ENCODE measurements at places on chromosomes 3 and 15. TPM values are rescaled to one million over a fixed set of nuclear protein-coding genes. Genes with fewer than 3 reads are reported as not detected.

- no peak for DNase-seq
Observed at GRCh38 chr3:81544385-81544784, 217.1 kb downstream of the GBE1 start.

TM4SF1 gene
- 0.92 TPM for total RNA-seq

GRCh38 chr3:23752126-23752525 is 53.6 kb upstream of the UBE2E1 start:
- DNase-seq: no peak

PLOD2 gene
- 0.38 TPM for total RNA-seq

MYLK gene
- total RNA-seq: 0.17 TPM

CHRM5 gene
- not detected for total RNA-seq

GRCh38 chr15:90860942-90861675 is 7.3 kb upstream of the FURIN start:
- DNase-seq: no peak

- no peak for DNase-seq
Observed at GRCh38 chr15:67370206-67370954, 115.8 kb downstream of the IQCH start.

DNA sequence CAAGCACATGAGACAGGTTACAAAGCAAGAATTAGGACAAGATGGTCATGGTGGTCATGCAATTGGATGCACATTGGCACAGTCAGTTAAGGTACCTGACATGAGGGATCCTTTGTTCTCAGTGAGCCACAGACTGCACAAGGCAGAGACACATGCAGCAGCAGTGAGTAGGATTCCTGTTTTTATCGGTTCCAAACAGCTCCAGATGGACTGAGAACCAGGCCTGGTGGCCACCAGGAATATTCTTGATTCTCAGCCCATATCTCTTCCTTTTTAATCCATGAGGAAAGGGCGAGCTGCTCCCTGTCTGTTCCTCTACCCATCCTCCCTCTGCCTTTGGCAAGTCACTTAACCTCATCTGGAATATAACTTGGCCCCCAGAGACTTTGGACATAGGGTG is 410.8 kb downstream of the GAP43 start:
- DNase-seq: no peak

C3orf70 gene
- not detected for total RNA-seq

GRCh38 chr15:65259367-65259797 is 27.3 kb downstream of the PARP16 start:
- DNase-seq: no peak

GRCh38 chr15:45795440-45796069 is 160.7 kb downstream of the SQOR start:
- peak; percentile 10 for DNase-seq

DNA sequence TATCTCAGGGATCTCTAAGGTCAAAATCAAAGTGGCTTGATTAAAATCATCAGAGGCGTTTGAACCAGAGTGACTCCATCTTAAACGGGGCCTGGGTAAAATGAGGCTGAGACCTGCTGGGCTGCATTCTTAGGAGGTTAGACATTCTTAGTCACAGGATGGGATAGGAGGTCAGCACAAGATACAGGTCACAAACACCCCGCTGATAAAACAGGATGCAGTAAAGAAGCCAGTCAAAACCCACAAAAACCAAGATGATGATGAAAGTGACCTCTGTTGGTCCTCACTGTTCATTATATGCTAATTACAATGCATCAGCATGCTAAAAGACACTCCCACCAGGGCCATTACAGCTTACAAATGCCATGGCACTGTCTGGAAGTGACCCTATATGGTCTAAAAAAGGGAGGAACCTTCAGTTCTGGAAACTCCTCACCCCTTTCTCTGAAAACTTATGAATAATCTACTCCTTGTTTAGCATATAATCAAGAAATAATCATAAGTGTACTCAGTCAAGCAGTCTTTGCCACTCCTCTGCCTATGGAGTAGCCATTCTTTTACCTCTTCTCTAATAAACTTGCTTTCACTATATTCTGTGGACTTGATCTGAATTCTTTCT is 143.3 kb upstream of the SLCO3A1 start:
- no peak for DNase-seq

GRCh38 chr3:108826309-108827187 is 4.0 kb downstream of the TRAT1 start:
- DNase-seq: no peak

GXYLT2 gene
- not detected for total RNA-seq

CRABP1 gene
- not detected for total RNA-seq

DNA sequence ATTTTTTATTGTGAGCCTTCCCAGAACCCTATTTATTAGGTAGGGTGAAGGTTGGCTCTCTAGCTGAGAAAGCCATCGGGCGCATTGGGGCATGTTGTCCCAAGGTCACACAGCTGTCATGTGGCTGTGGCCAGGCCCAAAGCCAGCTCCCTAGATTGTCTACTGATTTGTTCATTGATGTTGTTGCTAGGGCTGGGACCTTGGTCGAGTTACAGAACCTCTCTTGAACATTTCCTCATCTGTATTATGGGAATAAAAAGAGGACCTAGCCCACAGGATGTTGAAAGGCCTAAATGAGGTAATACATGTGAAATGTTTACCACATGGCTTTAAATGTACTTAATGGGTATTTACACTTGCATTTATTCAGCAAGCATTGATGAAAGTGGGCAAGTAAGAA is 252.5 kb downstream of the SUCLG2 start:
- no peak for DNase-seq

HIGD2B gene
- 0.31 TPM for total RNA-seq

- DNase-seq: no peak
Observed at GRCh38 chr15:49877873-49878521, 241.0 kb downstream of the ATP8B4 start.

TUSC7 gene
- total RNA-seq: not detected

DNA sequence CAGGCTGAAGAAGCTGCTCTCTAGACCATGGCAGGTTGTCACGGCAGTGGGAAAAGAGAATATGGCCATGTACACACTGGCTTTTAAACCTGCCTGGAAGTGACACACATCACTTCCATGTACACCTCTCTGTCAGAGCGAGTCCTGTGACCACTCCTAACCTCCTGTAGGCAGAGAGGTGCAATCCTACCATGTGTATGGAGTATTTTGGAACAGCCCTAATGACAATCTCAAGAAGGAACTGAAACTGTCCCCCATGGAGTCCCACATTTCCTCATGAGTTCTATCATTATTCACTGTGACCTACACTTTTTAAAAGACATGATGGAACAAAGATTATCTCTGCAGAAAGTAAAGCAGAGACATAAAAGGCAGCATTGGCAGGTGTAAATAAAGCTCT is 153.4 kb upstream of the PFN2 start:
- DNase-seq: no peak

DNA sequence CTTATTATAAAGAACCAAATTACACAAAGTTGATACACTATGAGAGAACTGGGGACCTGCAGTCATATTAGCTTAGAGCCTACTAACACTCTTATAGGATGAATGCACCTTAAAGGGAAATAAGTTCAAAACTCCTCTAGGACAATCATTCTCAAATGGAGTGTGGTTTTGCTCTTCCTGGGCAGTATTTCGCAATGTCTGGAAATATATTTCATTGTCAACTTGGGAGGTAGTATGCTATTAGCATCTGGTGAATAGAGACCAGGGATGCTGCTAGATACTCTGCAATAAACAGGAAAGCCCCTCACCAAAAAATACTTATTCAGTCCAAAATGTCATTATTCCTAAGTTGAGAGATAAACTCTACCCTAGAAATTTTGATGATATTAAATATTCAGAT is 451.4 kb upstream of the ARPP21 start:
- no peak for DNase-seq

DNA sequence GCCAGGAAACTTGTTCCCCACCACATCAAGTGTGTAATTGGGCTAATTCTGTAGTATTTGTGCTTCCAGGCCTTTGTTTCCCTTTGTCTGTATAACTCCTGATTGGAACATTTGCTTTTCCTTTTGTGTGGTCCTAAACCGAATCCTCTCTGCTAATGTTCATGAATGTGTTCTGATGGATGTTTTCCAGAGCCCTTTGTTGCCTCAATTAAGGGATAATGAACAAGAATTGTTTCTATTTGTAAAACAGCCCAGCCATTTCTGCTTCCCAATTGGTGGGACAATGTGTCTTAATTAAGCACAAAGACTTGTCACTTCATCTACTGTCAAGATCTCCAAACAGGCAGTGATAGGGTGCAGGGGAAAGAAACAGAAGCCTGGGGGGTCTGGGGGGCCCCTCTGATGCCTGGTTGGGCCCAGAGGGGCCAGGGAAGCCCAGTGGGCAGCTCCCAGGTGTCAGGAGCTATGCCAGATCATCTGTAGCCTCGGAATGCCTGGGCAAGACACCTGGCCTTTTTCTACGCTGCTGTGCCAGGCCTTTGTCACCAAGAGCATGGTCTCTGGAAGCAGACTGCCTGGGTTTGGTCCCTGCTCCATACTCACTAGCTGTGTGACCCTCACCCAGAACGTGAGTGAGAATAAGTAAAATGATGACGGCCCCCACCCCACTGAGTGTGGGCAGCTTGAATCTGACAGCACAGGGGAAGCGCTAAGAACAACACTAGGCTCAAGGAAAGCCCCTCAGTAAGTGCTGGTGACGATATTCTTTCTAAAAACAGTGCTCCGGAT is 116.6 kb upstream of the PRR20G start:
- DNase-seq: no peak

DNA sequence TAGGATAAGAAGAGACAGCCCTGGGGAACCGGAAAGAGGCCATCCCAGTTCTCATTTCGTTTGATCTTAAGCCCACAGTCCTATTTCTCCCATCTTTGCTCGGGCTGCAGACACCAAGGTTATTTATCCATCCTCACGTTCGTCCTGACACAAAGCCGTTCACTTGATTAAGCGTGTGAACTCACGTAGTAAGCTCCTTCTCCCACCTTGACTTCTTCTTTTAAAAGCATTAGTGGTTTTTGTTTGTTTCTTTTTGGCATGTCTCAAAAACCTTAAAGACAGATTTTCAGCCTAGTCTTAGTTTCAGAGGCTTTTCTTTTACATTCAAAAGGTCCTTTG is 70.9 kb downstream of the TGFBR2 start:
- no peak for DNase-seq

DNA sequence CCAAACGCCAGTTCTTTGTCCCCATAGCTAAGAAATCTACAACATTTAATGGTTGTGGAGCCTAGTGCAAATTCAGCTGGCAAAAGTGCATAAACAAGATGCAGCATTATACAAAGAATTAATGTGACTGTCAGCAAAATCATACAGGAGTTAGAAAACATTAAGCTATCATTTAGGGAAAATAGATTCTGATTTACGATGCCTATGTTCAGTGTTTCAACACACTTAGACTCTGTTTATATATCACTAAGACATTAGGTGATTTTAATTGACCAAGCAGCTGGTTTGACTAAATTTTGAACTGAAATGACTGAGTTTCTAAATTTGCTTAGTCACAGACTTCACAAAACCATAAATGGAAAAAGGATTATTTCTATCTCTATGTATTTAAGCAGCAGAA is 1076.8 kb downstream of the TBL1XR1 start:
- DNase-seq: no peak

GRCh38 chr3:29280404-29281093 is at the start of gene RBMS3:
TSS of gene RBMS3 (plus strand) at chr3:29281071.
- DNase-seq: peak; percentile 17

DNA sequence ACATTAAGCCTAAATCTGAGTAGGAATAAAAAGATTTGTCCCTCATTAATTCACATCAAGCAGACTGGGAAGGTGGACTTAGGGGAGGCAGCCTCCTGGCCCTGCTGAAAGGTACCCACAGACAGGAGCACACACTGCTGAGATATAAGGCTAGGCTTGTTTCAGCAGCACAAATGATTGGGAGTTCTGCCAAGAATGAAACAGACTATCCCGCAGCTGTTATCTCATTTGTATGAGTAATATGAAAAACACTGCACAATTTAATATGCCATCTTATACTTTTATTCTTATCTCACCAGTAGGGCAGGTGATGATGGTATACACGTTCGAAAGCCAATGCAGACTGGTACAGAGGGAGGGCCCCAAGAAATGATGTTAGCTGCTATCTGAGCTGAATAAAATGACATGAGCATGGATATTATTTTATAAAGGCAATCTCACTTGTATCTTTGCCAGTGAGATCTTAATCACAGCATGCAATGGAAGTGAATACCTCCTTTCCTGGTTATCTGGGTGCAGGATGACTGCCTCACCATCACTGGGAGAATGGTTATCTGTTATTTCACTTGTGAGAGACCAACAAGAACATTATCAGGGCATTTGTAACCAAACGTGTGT is 258.7 kb upstream of the PPP2R3A start:
- no peak for DNase-seq

DNA sequence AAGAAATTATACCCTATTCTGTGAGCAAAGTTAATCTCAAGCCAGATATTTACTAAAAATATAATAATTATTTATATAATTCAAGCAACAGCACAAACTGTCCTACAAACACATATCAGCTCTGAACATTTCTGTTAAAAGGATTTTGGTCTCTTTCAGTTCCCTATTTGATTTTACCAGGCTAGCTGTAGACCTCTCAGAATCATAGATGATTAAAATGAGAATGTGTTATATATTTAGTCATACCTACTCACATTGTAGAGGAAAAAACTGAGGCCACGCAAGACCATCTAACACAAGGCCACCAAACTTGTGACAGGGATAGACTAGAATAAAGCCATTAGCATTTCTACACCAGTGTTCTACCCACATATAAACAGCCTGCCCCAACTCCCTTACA is 28.5 kb downstream of the ACKR4 start:
- DNase-seq: no peak

- DNase-seq: no peak
Observed at GRCh38 chr3:168497183-168497582, 401.5 kb upstream of the GOLIM4 start.

- no peak for DNase-seq
Observed at GRCh38 chr3:66456711-66457173, 44.1 kb downstream of the LRIG1 start.

GRCh38 chr3:8981296-8981695 is 18.0 kb upstream of the RAD18 start:
- DNase-seq: no peak

GRCh38 chr3:71528816-71529215 is 54.7 kb downstream of the FOXP1 start:
- no peak for DNase-seq

GRCh38 chr3:110066206-110066605 is 728.9 kb upstream of the DPPA4 start:
- no peak for DNase-seq

GRCh38 chr3:20741381-20741780 is 555.4 kb upstream of the SGO1 start:
- DNase-seq: no peak

B3GALNT1 gene
- total RNA-seq: 1.6 TPM

SAXO2 gene
- total RNA-seq: 0.81 TPM

GRCh38 chr3:11619461-11619860 is 24.3 kb downstream of the VGLL4 start:
- DNase-seq: no peak

DNA sequence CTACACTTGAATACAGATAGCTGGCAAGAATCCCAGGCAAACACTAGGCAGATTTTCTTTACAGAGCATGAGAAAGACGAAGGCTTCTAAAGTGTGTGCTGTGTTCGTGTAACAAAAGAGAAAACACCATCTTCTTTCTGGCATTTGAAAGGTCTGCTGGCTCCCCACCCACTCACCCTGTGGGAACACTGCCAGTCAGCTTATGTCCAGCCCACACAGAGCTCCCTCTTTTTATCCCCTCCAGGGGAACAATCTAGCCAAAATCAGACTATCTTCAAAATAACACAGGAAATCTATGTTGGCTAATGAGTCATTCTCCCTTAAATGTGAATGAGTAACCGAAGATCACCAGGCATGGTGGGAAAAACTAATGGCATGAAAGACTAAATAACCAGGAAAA is 45.6 kb upstream of the PAQR5 start:
- DNase-seq: no peak

GRCh38 chr15:36529296-36530011 is 50.0 kb upstream of the CDIN1 start:
- no peak for DNase-seq

CHDH gene
- total RNA-seq: 0.41 TPM
